ENCODE measurements at places on chromosomes 13 and 19.
A peak's percentile ranks its signal among the peaks of the same experiment; 100 is the strongest.

- DNase-seq = no peak
These were observed 5.4 kb upstream of the MBD3L3 start for GRCh38 chr19:7063764-7064418.

- DNase-seq = peak; percentile 12
These were observed 12.4 kb downstream of the MAST3 start for GRCh38 chr19:18109733-18110608.

GRCh38 chr13:73778242-73778864, 355.9 kb downstream of the KLF12 start:
- no peak for DNase-seq

DNA sequence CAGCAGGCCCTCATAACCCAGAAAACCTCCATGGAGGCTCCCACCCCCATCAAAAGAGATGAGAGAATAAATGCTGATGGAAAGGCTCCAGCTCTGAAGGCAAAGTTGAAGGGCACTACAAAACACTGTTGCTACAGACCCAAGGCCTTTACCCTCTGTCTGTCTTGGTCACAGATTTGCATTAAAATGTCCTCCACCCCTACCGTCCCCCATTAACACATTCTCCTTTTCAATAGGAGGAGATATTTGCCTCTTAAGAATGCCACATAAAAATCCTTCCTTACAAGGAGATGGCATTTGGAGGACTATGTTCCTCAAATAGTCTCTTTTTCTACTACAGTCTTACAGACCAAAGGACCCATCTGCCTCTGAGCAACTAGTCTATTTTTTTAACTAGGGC, 361.5 kb downstream of the ENOX1 start:
- no peak for DNase-seq

GRCh38 chr19:14544977-14545715, 15.8 kb downstream of the TECR start:
- DNase-seq = no peak

GRCh38 chr13:94703271-94703670, 9.1 kb downstream of the SOX21 start:
- DNase-seq = no peak

DNA sequence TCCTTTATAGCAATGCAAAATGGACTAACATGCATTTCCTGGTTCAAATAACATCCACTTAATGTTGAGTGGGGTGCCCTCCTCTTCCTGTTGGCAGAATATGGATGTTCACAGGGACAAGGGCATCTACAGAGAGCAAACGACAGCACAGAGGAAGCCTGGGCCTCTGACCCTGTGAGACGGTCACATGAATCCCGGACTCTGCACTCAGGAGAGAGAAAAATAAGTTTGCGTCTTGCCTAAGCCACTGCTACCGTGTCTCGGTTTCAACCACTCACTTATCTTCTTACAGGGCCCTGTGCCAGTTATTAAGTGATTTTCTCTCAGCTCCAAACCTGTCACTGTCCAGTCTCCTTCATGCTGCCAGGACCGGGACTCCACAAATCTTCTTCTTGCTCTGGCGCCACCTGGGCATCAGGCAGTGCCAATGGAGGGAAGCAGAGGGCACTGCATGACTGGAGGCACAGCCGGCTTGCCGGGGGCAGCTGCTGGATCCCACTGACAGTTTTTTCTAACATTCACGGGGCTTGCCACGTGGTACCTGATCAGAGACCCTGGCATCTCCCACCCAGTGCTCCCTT, 11.8 kb downstream of the LIG1 start:
- DNase-seq = no peak

DNA sequence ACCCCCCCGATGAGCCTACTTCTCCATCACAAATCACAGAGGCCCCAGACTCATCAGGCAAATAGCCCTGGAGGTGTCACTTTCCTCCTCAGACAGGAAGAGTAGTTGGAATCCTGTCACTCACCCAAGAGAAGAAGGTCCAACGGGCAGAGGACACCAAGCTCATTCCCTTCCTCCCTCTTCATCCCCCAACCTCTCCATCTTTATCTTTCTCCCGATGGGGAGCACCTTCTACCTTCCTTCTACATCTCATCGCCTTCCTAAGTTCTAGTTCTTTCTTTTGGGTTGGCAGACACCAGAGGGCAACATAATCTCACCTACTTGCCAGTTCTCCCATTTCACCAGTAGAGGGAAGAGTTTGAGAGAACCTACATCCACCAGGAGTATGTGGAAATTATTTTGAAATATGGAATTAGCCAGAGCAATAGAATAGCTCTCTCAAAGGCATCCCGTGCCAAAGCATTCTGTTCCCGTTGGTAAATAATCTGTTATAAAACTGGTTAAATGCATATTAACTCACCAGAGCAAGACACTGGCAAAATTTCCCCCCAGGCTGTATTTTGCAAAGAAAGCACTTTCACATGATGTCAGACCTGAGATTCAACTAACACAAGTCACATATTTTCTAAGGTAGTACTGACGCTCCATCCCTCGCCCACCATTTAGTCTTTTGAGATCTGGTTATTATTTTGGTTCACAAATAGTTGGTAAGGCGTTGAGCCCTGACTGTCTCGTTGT, 55.0 kb downstream of the ZIC5 start:
- no peak for DNase-seq

DNA sequence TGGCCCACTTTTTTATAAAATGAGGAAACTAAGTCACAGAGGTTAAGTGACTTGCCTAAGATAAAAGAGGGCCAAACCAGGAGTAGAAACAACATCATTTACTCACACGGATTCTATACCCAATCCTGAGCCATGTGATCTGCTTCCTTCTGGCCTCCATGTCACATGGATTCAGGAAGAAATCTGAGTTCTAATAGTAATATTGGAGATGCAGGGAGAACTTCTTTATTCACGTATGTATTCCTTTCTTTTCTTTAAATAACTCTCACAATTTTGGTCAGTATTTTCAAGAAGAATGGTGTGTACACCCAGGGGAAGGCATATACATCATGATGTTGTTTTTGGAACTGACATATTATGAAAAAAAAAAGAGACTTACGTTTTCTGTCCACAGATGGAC, 1.8 kb downstream of the POSTN start:
- DNase-seq = no peak

GRCh38 chr13:33008946-33009722, 7.1 kb upstream of the KL start:
- no peak for DNase-seq

- no peak for DNase-seq
These were observed 13.7 kb upstream of the SMARCA4 start for GRCh38 chr19:10946958-10947657.

DNA sequence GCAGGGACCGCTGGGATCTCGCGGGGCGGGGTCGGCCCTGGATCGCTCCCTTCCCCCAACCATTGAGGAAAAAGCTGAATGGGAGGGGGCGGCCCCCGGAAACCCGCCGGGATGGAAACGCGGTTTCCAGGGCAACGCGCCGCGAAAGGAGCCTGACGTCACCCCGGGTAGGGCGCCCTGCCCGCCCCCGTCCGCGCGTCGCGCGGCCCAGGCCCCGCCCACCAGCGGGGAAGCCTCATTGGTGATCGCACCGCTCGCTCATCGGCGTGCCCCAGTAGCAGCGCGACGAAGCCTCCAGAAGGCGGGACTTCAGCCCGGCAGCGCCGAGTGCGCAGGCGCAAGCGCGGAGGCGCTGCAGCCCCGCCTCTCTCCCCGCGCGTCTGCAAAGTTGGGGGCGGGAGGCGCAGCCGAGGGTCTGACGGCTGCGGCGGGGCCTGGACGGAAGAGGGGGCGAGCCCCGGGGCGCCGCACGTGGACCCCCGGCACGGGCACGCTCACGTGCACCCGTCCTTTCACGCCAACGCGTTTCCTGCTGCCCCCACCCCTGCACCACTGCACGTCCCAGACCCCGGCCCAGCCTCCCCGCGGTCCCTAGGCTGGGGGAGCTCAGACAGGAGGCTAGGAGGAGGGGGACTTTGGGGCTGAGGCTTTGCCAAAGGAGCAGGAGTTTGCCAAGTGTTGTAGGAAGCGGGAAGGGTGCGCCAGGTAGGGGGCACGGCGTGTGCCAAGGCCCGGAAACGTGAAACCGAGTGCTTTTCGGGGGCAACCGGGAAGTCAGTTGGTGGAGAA, 8.2 kb upstream of the CIRBP start:
- DNase-seq = peak; percentile 89

DNA sequence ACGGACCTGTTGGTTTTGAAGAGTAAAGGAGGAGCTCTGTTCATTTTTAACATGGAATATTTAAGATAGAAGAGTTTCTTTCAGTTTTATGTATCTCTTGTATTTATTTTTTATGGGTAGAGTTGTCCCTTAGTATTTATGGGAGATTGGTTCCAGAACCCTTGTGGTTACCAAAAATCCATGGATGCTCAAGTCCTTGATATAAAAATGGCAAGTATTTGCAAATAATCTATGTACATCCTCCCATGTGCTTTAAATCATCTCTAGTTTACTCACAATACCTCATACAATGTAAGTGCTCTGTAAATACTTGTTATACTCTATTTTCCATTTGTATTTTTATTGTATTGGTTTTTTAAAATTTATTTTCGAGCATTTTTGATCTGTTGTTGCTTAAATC, 63.1 kb downstream of the TM9SF2 start:
- no peak for DNase-seq

DNA sequence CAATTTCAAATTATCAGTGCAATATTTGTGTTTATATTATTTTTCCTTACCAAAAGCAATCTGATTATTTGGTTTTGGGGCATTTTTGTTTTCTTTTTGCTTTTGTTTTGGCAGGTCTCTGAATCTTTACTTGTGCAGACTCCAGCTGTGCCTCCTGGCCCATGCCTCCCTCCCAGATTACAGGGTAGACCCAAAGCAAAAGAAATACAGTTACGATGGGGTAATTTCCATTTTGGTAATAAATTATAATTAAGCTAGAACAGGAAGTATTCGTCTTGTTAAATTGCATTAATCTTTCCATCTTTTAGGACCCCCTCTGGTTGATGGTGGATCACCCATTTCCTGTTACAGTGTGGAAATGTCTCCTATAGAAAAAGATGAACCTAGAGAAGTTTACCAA, 29.2 kb upstream of the MLNR start:
- no peak for DNase-seq

GRCh38 chr19:58536852-58537798, 6.7 kb upstream of the TRIM28 start:
- DNase-seq = no peak

GRCh38 chr13:78779608-78780007, 120.7 kb upstream of the OBI1 start:
- no peak for DNase-seq

GRCh38 chr13:40169476-40169875, 497.0 kb downstream of the FOXO1 start:
- no peak for DNase-seq

DNA sequence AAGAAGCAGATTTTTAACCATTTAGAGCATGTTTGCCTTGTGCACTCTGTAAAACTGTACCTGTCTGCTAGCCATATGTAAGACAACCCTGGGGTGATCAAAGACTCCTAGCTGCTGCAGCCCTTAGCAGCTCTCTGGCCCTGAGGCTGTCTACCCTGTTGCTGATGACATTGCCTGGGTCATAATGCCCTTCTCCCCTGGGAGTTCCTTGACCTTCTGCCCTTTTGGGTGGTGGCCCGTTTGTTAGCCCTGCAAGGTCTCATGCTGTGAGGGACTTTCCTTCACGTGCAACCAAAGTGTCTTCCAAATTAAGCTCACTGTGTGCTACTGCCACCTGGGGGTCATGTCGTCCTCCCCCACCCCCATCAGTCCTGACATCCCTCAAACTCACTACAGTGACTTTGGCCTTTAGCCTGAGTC, 7.4 kb downstream of the GPC6 start:
- DNase-seq = no peak

All from GOT3 (cell line).